ENCODE measurements at places on chromosomes 3 and 15. TPM values are rescaled to one million over a fixed set of nuclear protein-coding genes. Genes with fewer than 3 reads are reported as not detected.

ITGA11 gene
- total RNA-seq: 5.7 TPM

ISL2 gene
- total RNA-seq: not detected

EPHB3 gene
- total RNA-seq: 27.7 TPM

DZIP1L gene
- 13.6 TPM for total RNA-seq

Measured in skeletal muscle tissue (tissue), 5 donors.